ENCODE measurements at places on chromosomes 11 and 22. TPM values are rescaled to one million over a fixed set of nuclear protein-coding genes. Genes with fewer than 3 reads are reported as not detected.

Gene MALAT1
- total RNA-seq = 11,843 TPM

Gene C11orf16
- not detected for total RNA-seq

Gene SCN4B
- 0.08 TPM for total RNA-seq

DNA sequence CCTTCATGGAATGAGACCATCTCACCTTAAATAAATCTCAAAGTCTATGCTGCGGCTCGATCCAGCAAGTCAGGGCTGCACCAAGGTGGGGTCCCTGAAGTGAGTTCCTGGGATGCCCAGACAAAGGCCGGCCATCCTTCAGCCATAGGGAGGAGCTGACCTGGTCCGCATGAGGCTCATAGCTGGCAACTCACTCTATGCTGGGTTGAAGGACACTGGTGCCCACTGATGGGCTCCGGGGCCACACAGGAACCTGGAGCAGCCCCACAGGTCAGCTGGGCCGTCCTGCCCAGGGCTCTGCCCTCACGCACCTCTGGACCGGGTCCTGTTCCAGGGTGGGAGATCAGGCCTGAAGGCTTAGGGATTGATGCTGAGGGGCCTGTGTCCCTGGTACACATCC is 1339.3 kb downstream of the TBC1D22A start:
- DNase-seq = peak; percentile 74

- no peak for DNase-seq
Observed at GRCh38 chr11:10492084-10492483, 37.0 kb downstream of the AMPD3 start.

DNA sequence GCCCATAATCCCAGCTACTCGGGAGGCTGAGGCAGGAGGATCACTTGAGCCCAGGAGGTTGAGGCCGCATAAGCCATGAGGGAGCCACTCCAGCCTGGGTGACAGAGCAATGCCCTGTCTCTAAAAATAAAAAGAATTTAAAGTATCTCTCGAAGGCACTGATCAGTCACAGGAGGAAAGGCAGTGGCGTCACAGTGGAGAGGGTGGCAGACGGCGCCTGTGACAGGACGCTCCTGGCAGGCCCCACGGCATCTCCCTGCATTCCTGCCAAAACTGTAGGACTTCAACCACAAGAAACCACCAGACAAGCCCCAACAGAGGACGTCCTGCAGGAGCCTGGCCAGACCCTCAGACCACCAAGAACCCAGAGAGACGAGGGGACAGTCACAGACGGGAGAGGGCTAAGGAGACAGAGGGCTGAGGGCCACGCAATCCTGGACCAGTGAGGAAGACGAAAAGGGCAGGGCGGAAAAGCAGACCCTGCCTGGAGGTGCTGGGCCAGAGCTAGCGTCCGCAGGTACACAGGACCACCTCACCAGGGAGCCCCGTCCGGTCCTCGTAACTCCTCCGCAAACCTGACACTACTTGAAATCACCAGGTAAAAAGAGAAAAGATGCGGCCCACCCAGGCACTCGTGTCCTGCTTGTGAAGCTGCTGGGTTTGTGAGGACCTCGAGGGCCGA is 5.9 kb downstream of the RNH1 start:
- DNase-seq = no peak

Data from osteocyte (in vitro differentiated cells).